Right ventricle myocardium inferior (tissue), 1 donor: ENCODE measurements at places on chromosomes 11 and 22.

GRCh38 chr11:128895526-128895925 is 4.4 kb downstream of the KCNJ5 start:
- no peak for DNase-seq

- no peak for DNase-seq
Measured at GRCh38 chr11:29190313-29190712, 826.5 kb downstream of the KCNA4 start.

DNA sequence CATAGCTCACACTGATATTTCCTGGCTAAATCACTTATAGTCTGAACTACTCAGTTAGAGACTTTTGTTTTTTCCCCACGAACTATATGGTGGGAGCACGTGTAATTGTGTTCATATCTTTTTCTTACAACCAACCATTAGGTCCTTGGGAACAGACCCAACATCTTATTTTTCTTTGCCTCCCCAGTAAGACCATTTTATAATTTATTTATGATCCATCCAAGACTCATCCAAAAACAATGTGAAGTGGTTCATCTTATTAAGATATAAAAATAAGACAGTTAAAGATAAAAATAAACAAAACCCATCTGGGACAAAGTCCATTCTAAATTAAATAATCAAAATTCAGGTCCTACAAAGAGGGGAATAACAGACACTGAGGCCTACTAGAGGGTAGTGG is 90.8 kb downstream of the FAM168A start:
- no peak for DNase-seq

DNA sequence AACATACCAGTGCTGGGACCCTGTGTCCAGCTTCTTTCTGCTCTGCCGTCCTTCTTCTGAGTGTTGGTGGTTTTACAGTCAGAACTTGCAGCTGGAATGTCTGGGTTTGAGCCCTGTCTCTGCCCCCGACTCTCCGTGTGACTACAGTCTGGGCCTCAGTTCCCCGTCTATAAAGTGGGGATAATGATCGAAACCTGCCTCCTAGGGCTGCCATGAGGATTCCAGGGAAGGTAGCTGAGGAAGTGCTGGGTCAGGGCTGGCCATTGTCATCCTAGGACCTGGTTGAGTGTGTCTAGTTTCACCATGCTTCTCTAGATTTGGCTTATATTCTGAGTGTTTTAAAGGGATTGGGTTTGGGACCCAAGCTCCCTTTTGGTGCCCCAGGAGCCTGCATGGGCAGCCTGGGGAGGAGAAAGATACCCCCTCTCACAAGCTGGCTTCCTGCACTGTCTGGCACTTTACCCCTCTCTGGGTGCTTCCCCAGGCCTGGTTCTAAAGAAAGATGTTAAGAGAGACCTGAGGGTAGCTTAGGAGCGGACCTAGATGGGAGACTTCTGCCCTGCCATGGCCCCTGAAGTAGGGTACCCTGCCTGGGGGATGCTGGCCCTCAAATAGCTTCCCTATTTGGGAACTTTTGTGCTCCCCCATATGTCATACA is 49.9 kb downstream of the TSPAN18 start:
- DNase-seq: no peak

DNA sequence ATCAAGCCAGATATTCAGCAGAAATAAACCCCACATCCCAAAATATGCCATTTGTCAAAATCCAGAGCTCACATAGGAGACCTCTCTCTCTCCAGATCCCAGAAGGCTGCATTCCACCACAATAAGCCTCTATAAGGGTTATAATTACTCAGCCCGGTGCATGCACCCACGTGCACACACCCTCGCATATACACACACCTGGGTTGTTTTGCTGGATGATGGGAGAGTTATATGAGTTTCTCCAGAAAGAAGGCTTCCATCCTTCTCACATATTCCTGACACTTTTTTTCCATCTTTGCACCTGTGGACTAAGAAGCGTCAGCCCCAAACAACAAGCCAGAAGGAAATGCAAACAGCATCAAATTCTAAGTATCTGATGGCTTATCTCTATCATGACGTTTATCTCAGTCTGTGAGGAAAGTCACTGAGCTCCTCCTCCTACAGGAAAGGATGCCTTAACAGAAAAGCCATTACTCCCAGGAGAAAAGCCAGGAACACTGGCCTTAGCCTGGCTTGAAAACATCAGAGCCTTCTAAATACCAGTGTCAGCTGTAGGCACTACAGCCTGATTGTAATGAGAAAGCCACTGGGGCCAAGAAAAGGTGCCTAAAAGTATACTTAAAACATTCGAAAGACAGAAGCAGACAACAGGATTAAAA is 253.2 kb downstream of the LARGE1 start:
- no peak for DNase-seq

- no peak for DNase-seq
Measured at GRCh38 chr11:114138411-114138810, 78.9 kb downstream of the ZBTB16 start.

GRCh38 chr22:22820076-22820475 is 67.5 kb upstream of the IGLL5 start:
- no peak for DNase-seq

- no peak for DNase-seq
Measured at GRCh38 chr11:105856954-105857353, 165.1 kb downstream of the MSANTD4 start.

DNA sequence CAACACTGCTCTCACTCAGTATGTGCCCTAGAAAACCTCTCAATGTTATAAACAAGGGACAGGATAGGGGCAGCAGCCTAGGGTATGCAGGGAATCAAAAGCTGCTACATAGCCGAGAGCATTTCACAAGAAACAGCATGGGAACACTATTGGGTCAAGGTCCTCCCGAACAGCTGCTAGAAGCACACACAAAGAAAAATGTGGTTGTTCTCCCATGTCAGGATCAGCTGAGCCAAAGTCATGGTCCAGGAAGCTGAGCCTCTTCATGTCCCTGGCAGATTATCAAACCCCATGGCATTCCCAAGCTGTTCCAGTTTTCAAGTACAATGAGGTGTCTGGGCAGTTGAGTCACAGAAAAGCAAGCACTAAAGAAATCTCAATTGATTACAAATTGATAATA is 21.0 kb upstream of the GDPD4 start:
- DNase-seq: no peak
